ENCODE measurements at places on chromosomes 13 and 19.

GRCh38 chr13:106521095-106521799 is 14.2 kb downstream of the EFNB2 start:
- DNase-seq: no peak

DNA sequence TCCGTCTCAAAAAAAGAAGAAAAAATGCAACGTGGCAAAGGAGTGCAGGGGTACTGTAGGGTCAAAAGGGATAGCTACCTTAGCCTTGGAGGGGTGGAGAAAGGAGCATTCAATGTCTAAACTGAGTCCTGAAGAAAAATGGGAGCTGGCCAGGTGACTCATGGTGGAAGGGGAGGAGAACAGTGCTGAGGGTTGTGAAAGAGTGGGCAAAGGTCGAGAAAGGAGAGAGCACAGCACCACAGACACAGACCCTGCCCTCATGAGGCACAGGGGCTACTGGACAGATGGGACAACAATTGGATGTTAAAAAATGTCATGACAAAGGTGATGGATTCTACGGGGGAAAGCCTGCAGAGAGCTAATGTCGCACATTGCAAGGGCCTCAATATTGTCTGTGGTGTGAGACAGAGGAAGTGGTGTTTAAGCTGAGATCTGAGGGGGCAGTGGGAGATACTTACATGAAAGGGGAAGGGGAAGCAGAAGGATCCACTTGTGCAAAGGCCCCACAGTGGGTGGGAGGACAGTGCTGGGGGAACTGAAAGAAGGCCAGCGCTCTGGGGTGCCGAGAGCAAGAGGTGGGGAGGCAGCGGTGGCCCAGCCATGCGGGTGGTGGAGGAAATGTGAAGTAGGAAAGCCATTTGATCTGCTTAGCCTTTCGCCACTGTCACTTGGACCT is 42.9 kb upstream of the URAD start:
- no peak for DNase-seq

DNA sequence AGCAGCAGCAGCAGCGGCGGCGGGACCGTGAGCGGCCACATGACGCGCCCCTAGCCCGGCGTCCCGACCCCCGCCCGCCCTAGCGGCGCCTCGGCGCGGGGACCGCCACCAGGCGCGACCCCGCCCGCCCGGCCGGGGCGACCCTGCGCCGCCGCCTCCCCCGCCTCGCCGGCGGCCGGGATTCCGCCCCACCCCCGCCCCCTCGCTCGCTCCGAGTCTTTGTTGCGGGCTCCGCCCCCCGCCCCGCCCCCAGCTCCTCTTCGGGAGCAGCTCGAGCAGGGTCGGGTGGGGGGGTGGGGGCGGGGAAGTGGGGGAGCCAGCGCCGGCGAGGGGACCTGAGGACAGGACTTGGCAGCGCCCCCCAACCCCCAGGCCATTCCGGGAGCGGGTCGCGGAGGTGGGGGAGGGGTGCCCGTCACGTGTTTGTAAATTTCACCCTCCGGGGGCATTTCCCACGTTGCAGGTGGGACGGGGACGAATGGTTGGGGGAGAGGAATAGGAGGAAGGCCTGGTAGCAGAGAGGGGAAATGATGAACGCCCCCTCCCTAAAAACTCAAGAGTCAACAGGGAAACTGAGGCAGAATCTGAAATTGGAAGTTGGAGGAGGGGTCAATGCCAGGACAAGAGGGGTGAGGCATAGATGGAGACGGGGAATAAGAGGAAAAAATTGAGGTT is at the start of gene OLFM2:
OLFM2 (minus strand) TSS at position 190 of the 675 bp plus-strand sequence; CDS start at position 41, 149 bp downstream.
- DNase-seq: no peak

DNA sequence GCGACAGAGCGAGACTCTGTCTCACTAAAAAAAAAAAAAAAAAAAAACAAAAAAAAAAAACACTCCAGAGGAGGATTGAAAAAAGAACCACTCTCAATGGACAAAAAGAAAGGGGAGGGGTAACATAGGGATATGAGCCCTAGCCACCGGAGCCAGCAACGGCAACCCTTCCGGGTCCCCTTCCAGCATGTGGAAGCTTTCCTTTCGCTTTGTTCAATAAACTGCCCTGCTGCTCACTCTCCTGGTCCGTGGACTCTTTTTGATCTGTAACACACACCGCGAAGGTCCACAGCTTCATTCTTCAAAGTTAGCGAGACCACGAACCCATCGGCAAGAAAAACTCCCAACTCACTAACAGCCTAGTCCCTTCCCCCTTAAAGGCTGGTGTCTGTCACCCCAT is 1.0 kb upstream of the REX1BD start:
- no peak for DNase-seq

- no peak for DNase-seq
Measured at GRCh38 chr13:27860743-27861142, 59.1 kb upstream of the PDX1 start.

- DNase-seq: no peak
Measured at GRCh38 chr19:2497186-2497585, 21.3 kb downstream of the GADD45B start.

GRCh38 chr13:40626561-40626960 is 39.9 kb downstream of the FOXO1 start:
- DNase-seq: no peak

GRCh38 chr19:32642771-32643170 is 32.2 kb downstream of the ANKRD27 start:
- DNase-seq: no peak

GRCh38 chr19:50501186-50501567 is 9.8 kb downstream of the JOSD2 start:
- no peak for DNase-seq

- peak; percentile 96 for DNase-seq
Measured at GRCh38 chr19:55452749-55453346, 8.6 kb downstream of the ISOC2 start.

- DNase-seq: no peak
Measured at GRCh38 chr19:19661141-19661674, 2.3 kb downstream of the ATP13A1 start.

- no peak for DNase-seq
Measured at GRCh38 chr13:92804926-92805325, 421.7 kb upstream of the GPC6 start.

DNA sequence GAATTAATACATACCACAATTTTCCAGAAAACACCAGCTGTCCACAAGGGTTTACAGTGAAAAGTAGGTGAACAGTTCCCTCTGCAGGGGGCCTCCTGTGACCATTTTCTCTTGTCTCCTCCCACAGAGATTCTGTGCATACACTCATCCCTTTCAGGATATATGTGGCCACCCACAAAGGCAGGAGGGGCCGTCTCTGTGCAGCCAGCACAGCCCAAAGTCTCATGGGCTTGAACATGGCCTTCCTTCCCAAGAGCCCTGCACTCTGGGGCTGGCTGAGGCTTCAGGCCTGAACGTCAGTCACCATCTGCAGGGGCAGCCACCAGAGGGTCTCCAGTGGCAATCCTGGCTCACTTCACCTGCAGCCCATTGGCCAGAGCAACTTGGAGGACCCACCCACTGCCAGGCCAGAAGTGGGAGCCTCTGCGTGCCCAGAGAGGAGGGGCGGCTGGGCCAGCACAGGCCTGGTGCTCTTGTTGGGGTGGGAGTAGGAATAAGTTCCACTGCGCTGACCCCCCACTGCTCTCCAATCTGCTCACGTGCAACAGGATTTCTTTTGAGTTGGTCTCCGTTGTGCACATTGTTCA is 25.1 kb downstream of the TMEM161A start:
- DNase-seq: peak; percentile 74

DNA sequence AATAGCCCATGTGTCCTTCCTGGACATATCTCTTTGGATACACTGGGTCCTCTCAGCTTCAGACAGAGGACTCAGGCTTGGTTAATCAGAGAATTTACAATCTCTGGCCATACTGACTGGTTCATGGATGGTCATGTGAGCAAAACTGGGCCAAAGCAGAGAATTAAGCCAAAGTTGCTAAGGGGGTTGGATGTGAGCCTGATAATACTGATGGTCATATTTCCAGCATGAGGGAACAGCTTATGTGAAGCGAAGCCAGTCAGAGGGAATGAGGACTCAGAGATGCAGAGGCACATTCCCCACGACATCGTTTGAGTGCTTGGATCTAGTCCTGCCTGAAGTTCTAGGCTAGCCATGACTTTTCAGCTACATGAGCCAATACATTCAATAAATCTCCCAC is 22.0 kb upstream of the LRRC4B start:
- DNase-seq: no peak

GRCh38 chr13:90321281-90321931 is 1026.1 kb upstream of the MIR17HG start:
- no peak for DNase-seq

- no peak for DNase-seq
Measured at GRCh38 chr13:20291037-20291436, 58.9 kb upstream of the GJB6 start.

GRCh38 chr13:76086729-76087128 is 450.6 kb downstream of the LMO7 start:
- DNase-seq: no peak

- no peak for DNase-seq
Measured at GRCh38 chr13:21095311-21095710, 33.9 kb upstream of the LATS2 start.

- DNase-seq: no peak
Measured at GRCh38 chr13:113874177-113874576, 10.3 kb upstream of the GAS6 start.

GRCh38 chr19:19324059-19324770 is 3.6 kb downstream of the MAU2 start:
- no peak for DNase-seq

GRCh38 chr19:35249146-35249847 is 495 bp downstream of the LSR start:
- no peak for DNase-seq

DNA sequence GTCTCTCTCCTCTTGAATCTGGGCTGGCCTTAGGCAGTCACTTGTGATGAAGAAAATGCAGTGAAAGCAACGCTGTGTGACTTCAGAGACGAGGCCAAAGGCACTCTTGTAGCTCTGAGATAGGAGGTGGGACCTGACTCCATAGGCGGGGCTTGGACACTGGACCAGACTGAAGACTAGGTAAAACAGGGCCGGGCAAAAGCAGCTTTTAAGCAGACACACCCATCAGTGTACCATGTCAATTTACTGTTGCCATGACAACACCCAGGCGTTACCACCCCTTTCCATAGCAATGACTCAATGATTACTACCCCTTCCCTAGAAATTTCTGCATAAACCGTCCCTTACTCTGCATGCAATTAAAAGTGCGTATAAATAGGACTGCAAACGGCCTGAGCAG is 6.6 kb upstream of the EID2 start:
- no peak for DNase-seq

DNA sequence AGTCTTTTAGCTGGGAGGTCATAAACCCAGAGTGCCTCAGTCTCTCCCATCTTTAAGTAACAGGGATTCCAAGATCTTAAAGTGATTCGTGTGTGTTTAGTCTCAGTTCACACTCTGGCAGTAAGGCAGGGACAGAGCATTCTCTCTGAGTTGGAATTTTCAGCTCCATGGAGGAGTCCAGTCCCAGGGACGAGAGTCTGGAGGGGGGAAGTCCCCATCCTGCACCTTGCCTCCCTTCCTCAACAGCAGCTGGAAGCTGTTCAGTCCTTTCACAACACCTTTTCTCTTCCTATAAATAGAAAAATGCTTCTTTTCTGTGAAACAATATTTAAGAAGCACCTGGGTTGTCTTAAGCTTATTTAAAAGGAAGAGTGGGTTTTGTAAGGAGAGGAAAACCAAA is 82.0 kb downstream of the KLF5 start:
- no peak for DNase-seq

DNA sequence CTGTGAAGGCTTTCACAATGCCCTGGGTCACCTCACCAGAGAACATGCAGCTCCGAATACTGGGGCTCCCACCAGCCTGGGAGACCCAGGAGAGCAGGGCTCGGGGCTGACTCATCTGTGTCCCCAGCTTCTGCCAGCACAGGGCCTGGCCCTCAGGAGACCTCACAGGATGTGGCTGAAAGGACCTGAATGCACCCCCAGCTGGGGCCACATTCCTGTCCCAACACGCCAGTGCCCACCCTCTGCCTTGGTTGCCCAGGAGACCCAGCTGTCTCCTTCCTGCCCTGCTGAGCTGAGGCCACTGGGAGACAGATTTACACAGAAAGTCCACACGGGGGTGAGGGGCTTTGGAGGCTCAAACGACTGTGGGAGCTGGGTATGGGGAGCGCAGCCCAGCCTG is 11.9 kb downstream of the BCAT2 start:
- DNase-seq: no peak

- DNase-seq: no peak
Measured at GRCh38 chr19:1944088-1944915, 3.3 kb downstream of the CSNK1G2 start.

- no peak for DNase-seq
Measured at GRCh38 chr13:35887115-35887666, 244.0 kb downstream of the DCLK1 start.

GRCh38 chr13:22227895-22228294 is 557.0 kb downstream of the FGF9 start:
- no peak for DNase-seq

DNA sequence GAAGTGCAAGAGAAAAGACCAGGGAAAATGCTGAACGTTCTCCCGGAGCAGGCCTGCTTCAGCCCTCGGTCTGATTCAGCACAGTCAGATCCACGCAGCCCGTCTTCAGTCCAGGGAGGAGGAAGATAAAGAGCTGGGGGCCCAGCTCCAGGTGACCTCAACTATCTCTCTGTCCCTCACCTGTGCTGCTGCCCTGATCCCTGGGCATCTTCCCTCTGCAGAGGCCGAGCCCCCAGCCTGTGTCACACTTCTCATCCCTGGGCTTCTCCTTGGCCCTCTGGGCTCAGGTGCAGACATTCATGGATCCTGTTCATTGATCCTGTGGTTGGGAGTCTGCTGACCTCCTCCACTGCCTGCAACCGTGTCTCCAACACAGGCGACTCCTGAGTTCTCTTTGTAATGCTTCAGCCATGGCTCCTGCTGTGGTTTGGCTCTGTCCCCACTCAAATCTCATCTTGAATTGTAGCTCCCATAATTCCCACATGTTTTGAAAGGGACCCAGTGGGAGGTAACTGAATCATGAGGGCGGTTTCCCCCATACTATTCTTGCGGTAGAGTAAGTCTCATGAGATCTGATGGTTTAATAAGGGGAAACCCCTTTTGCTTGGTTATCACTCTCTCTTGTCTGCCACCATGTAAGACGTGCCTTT is 27.9 kb downstream of the COL4A2 start:
- DNase-seq: no peak

DNA sequence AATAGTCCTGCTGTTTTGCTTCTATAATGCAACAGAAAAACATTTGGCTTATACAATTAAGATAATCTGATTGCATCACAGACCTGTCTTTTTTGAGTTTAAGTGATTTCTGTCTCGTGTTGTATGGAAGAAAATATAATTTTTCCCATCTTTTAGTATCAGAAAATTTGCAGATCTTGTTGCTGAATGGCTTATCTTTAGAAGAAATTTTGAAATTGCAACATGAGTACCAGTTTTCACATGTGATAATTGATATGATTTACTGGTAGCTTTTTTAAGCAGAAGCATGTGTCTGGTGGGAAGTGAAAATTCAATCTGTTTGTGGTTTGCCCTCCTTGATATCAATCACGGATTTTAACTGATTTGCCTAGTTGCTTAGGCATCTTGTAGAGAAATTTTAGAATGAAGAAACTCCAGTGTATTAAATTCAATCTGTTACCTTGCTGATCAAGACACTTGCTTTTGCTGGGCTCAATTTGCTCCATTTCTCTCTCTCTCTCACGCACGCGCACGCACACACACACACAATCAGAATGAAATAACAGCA is 89.8 kb upstream of the MYCBP2 start:
- DNase-seq: no peak
